Fibroblast of lung (primary cell): ENCODE measurements at places on chromosomes 7 and 10. TPM values are rescaled to one million over a fixed set of nuclear protein-coding genes. Genes with fewer than 3 reads are reported as not detected.

The TEX47 gene
- not detected in 2 replicates for total RNA-seq

The GRB10 gene
- 40.8 and 64.1 TPM in 2 replicates for total RNA-seq

The CSGALNACT2 gene
- 43.9 and 46.9 TPM in 2 replicates for total RNA-seq

The GRM3 gene
- total RNA-seq: not detected in 2 replicates

The CDK5 gene
- 25.9 and 27.7 TPM in 2 replicates for total RNA-seq

The TPST1 gene
- total RNA-seq: 151 and 189 TPM in 2 replicates

The ABLIM1 gene
- 4.9 and 5.3 TPM in 2 replicates for total RNA-seq

The SLC13A4 gene
- total RNA-seq: 0.26 and 0.50 TPM in 2 replicates
